HEK293T (cell line): ENCODE measurements at places on chromosomes 6 and 20.

DNA sequence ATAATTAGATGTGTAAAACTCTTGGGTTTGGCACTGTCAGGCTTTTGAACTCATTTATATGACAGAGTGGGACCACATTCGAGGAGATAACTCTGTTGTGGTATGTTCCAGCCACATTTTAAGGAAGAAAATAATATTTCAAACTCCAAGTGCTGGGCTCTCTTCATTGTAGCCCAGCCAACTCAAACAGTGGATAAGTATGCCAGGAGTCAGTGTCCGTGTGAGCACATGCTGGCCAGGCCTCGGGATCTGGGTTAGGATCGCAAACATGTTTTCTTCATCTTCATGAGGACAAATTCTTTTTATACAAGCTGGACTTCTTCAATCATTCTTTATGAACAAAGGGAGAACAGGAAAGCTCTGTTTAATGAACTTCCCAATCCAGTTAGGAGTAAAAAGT lies 497.5 kb downstream of the MAFB start:
- no peak for DNase-seq

- DNase-seq, result no peak
Observed at GRCh38 chr6:24967211-24967610, 31.5 kb upstream of the RIPOR2 start.

GRCh38 chr20:10636326-10636818 lies 37.4 kb downstream of the JAG1 start:
- no peak for DNase-seq

GRCh38 chr20:62618611-62619529 lies 23.4 kb upstream of the SLCO4A1 start:
- no peak for DNase-seq

DNA sequence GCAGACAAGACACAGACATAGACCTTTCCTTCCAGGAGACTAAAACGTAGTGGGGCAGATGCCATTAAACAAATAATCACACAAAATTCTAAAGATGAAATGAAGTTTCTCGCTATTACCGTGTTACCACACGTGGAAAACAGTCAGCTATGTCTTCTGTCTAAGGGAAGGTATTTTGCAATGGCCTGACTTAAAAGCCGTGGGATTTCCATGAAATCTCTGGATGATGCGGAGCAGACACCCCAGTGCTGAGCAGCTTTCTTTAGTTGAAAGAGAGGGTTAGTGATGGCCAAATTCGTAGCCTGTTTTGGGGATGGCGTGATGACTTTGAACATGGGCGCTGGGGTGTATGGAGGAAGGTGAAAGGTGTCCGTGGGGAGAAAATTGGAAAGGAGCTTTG lies 281.8 kb downstream of the NRN1 start:
- DNase-seq, result no peak

- DNase-seq, result no peak
Observed at GRCh38 chr6:31525553-31525931, 3.2 kb upstream of the MCCD1 start.
